Activated CD8-positive, alpha-beta T cell treated with anti-CD3 and anti-CD28 coated beads, Interleukin-2, amount 10 ng/mL, durations not matched to agents 7 days and 5 days (primary cell): ENCODE measurements at places on chromosomes 1 and 21.

GRCh38 chr1:230534224-230534623, 108.1 kb upstream of the COG2 start:
- H3K4me1 ChIP-seq: no peaks in the 10 kb centered on the region
- no peak for DNase-seq
- no peak overlapping the region for H3K27ac ChIP-seq
- peaks cover 15% of the 10 kb centered on the region for H3K27me3 ChIP-seq
- no peak overlapping the region for H3K4me3 ChIP-seq

GRCh38 chr1:66351478-66351877, 182.5 kb upstream of the SGIP1 start:
- peaks cover 49% of the 10 kb centered on the region for H3K36me3 ChIP-seq
- DNase-seq: no peak
- peak overlapping the region; percentile 47 for H3K4me3 ChIP-seq
- H3K27me3 ChIP-seq: no peaks in the 10 kb centered on the region
- H3K27ac ChIP-seq: peak overlapping the region; percentile 59
- peaks cover 86% of the 10 kb centered on the region for H3K4me1 ChIP-seq

DNA sequence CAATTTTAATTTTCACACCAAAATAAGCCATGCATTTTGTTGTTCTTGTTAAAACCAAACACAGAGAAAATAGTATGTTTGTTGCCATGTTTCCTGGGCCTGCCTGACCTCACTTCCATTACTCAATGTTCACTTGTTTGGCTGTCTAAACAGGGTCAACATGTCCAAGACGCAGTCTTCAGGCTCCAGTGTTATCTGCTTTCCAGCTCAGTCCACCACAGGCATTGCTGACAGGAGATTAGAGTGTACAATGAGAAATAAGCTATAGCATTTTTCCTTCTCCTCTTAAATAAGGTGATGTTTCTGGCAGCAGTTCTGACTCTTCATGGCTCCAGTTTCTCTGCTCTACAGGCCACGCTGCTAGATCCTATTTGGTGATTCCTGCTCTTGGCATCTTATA, 1030.5 kb downstream of the KCNT2 start:
- no peak overlapping the region for H3K4me3 ChIP-seq
- H3K27ac ChIP-seq: no peak overlapping the region
- H3K36me3 ChIP-seq: no peaks in the 10 kb centered on the region
- no peak for DNase-seq

GRCh38 chr1:244727871-244728474, 75.0 kb downstream of the DESI2 start:
- peaks cover 29% of the 10 kb centered on the region for H3K4me1 ChIP-seq
- no peak overlapping the region for H3K27ac ChIP-seq
- H3K4me3 ChIP-seq: no peak overlapping the region
- H3K27me3 ChIP-seq: peaks cover 6% of the 10 kb centered on the region
- no peaks in the 10 kb centered on the region for H3K36me3 ChIP-seq

DNA sequence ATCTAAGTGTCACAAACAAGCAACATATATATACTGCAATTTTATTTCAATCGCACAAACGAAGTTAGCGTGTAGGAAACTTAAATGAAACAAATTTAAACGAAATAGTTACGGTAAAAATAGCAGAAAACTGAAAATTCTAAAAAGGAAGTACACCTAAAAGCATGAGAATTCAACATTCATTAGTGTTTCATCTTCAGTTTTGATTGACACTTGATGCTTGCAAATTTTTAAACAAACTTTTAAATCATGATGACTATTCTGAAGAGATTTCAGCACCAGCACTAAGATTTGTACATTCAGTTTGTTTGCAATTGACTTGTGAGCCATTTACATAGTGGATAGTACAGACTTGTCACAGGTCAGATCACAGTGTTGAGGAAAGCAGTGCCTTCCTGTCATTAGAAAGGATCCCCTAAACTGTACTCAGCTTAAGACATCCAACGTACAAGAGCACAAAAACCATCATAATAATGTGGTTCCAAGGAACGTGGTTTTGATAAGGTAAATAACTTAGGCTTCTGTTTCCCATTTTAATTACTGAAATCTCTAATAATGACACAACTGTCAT, 67.0 kb upstream of the LBR start:
- H3K4me3 ChIP-seq: no peak overlapping the region
- H3K27ac ChIP-seq: no peak overlapping the region
- H3K27me3 ChIP-seq: peaks cover 17% of the 10 kb centered on the region
- no peaks in the 10 kb centered on the region for H3K36me3 ChIP-seq
- H3K4me1 ChIP-seq: no peaks in the 10 kb centered on the region
- no peak for DNase-seq

DNA sequence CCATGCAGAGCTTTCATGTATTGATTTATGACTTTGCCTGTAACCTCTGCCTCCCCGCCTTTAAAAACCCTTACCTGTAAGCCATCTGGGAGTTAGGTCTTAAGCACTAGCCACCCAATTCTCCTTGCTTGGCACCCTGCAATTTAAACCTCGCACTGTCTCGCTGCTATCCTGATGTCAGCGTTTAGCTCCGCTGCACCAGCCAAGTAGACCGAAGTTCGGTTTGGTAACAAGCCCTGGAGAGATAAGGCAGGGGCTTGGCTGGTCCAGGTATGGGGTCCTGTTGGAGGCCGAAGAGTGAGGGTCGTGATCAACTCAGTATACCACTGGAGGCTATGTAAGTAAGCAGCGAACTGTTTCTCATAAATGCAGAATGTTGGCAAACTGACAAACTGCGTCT, 64.4 kb downstream of the GALNT2 start:
- no peaks in the 10 kb centered on the region for H3K36me3 ChIP-seq
- no peak overlapping the region for H3K4me3 ChIP-seq
- H3K27me3 ChIP-seq: no peaks in the 10 kb centered on the region
- no peak for DNase-seq
- no peak overlapping the region for H3K27ac ChIP-seq

GRCh38 chr1:247942624-247943023, 6.0 kb upstream of the OR2L8 start:
- no peak overlapping the region for H3K27ac ChIP-seq
- H3K4me1 ChIP-seq: no peaks in the 10 kb centered on the region
- no peak overlapping the region for H3K4me3 ChIP-seq
- DNase-seq: no peak
- H3K27me3 ChIP-seq: no peaks in the 10 kb centered on the region
- no peaks in the 10 kb centered on the region for H3K36me3 ChIP-seq

- H3K4me1 ChIP-seq: peaks cover 3% of the 10 kb centered on the region
- peaks cover 23% of the 10 kb centered on the region for H3K27me3 ChIP-seq
- no peak within 1 kb of the TSS for H3K4me3 ChIP-seq
- DNase-seq: no peak
- no peaks in the 10 kb centered on the region for H3K36me3 ChIP-seq
- H3K27ac ChIP-seq: no peak within 1 kb of the TSS
Observed at GRCh38 chr1:41484402-41485241, at the start of gene EDN2. Gene EDN2, minus strand, starts transcription at chr1:41484683. Its CDS starts 82 bp downstream, at chr1:41484601.

DNA sequence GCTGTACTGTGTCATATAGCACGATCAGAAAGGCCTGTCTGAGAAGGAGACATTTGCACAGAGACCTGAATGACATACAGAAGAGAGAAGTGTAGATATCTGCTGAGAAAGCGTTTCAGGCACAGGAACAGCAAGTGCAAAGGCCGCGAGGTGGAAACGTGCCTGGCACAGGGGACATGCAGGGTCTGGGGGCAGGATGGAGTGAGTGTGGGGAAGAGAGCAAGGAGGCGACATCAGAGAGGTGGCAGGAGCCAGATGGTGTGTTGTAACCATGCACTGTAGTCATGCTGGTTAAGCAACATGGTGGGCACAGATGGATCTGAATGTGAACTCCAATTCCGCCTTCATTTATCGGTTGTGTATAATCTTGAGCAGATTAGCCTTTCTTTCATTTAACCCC, 13.0 kb downstream of the KRTCAP2 start:
- H3K27ac ChIP-seq: no peak overlapping the region
- H3K36me3 ChIP-seq: no peaks in the 10 kb centered on the region
- peaks cover 10% of the 10 kb centered on the region for H3K27me3 ChIP-seq
- no peak for DNase-seq
- H3K4me1 ChIP-seq: no peaks in the 10 kb centered on the region
- H3K4me3 ChIP-seq: no peak overlapping the region

DNA sequence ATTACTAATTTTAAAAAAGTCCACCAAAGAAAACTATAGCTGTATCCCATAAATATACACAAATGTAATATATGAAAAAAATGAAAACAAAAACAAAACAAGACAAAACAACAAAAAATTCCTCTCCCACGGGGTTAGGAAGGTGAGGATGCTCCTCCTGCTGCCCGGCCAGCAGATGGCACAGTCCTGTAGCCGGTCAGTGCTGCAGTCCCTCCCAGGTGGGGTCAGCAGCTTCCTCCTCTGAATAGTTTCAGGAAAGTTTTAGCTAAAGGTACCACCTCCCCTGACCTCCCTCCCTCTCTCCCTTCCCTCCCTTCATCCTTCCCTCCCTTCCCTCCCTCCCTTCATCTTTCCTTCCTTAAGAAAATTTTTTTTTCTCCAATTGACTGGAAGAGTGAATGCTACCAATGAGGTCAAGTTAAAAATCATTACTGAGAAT, 67.8 kb upstream of the BCL10 start:
- no peaks in the 10 kb centered on the region for H3K4me1 ChIP-seq
- no peak overlapping the region for H3K27ac ChIP-seq
- H3K27me3 ChIP-seq: peaks cover 23% of the 10 kb centered on the region

GRCh38 chr1:26786437-26787380, 1.0 kb upstream of the PIGV start:
- H3K4me1 ChIP-seq: peaks cover 85% of the 10 kb centered on the region
- H3K4me3 ChIP-seq: peak overlapping the region; percentile 84
- H3K27ac ChIP-seq: peak overlapping the region; percentile 100
- H3K36me3 ChIP-seq: peaks cover 44% of the 10 kb centered on the region
- DNase-seq: peak; percentile 71

DNA sequence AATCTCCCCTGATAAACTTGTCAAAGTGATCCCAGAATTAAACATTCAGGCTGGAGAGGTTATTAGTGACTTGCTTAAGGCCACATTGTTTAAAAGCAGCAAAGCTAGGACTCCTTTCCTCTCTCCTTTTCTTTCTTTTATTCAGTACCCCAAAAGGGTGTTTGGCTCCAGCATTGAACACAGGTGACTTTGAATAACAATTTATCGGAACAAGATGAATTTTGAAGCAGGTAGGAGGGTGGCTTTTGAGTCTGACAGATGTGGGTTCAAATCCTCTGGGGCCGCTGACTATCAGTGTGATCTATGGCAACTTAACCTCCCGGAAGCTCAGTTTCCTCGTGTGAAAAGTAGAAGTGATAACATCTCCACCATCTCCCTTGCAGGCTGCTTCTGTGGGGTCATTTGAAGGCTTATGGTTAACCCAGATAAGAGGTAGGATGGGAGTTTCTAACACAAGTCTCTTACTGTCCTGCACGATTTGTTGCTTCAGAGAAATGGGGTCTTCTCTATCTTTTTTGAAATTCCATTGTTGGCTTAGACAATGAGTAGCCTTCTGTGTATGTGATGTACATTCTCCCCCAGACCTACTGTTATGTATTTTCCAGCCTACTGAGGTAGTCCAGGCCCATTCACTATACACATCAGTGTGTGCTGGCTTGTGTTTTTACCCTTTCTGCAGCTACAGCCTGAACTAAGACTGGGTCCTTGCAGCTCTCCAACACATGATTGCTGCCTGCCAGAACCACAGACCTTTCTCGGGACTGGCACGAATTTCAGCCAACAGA, 29.0 kb downstream of the JUN start:
- H3K27me3 ChIP-seq: no peaks in the 10 kb centered on the region
- peak overlapping the region; percentile 90 for H3K27ac ChIP-seq
- peaks cover 8% of the 10 kb centered on the region for H3K36me3 ChIP-seq
- H3K4me3 ChIP-seq: peak overlapping the region; percentile 45

- H3K36me3 ChIP-seq: no peaks in the 10 kb centered on the region
- H3K27me3 ChIP-seq: no peaks in the 10 kb centered on the region
- H3K4me1 ChIP-seq: peaks cover 10% of the 10 kb centered on the region
- no peak overlapping the region for H3K27ac ChIP-seq
- DNase-seq: no peak
Observed at GRCh38 chr1:53605181-53605580, 133.8 kb downstream of the GLIS1 start.
